Stimulated activated naive CD8-positive, alpha-beta T cell treated with anti-CD3 and anti-CD28 coated beads, Interleukin-15, Interleukin-2, amounts not matched to agents 100 U/mL and 50 U/mL, for 24 hours (primary cell): ENCODE measurements at places on chromosomes 2 and 18.
A peak's percentile ranks its signal among the peaks of the same experiment; 100 is the strongest.

- DNase-seq, result no peak
Observed at GRCh38 chr2:223549215-223549614, 52.9 kb downstream of the SCG2 start.

GRCh38 chr2:69429491-69430183, 7.6 kb downstream of the NFU1 start:
- DNase-seq, result no peak

DNA sequence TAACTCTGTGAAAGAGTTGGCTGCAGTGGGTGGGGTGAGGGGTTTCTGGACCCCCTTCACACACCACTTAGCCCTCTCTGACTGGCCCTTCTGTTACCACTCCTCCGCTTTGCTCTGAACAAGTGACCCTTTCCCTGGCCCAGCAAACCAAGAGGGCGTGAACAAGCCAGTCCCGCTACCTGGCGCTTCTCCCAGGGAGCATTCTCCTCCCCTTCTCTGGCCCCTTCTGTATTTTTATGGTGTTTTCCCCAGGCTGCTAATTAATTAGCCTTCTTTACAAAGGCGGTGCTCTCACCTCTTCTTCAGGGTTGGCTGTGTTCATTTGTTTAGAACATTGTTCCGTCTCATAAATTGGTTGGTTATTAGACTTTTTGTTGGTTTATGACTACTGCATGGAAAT, 180.1 kb downstream of the MGAT5 start:
- no peak for DNase-seq

DNA sequence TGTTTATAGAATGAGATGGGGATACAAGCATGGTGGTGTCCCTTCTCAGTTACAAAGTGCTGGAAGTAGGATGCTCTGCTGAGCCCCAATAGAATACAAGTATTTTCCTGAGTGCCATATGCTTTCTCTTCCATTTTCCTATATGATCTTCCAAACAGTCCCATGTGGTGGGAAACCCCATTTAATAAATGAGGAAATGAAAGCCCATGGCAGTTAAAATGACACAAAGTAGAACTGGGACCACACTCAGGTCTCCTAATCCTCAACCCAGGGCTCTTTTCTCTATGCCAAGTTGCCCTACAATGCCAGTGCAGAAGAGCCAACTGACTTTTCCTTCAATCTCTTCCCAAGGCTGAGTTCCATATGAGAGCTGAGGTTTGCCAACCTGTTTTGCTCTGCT, 210.2 kb upstream of the FBXO11 start:
- DNase-seq, result no peak

DNA sequence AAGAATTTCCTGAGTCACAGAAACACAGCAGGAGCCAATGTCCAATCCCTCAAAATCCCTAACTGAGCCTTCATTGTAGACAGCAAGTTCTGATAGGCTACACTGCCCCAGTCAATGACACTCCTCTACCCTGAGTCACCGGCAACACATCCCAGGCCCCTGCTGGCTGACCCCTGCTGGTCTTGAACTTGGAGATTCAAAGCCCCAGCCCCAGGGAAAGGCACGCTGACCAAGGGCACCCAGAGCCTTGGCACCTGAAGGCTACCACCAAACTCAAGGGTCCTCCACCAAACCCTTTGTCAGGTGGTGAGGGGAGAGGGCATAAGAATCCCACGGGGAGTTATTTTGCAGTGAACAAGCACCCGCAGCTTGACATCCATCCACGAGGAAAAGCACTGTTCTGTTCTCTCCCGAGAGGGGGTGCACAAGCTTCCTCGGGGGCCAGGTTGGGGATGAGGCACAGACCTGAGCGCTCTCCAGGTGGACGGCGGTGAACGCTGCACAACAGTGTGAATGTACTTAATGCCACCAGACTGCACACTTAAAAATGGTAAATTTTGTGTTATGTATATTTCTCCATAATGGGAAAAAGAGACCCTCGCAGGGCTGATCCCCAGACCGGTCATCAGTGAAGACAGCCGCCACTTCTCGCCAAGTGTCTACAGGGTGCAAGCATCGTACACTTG, 46.9 kb downstream of the TFCP2L1 start:
- no peak for DNase-seq

GRCh38 chr2:113116100-113116958, 11.1 kb upstream of the IL1RN start:
- peak; percentile 32 for DNase-seq

- DNase-seq, result no peak
Observed at GRCh38 chr2:62192811-62193210, 3.1 kb upstream of the B3GNT2 start.

DNA sequence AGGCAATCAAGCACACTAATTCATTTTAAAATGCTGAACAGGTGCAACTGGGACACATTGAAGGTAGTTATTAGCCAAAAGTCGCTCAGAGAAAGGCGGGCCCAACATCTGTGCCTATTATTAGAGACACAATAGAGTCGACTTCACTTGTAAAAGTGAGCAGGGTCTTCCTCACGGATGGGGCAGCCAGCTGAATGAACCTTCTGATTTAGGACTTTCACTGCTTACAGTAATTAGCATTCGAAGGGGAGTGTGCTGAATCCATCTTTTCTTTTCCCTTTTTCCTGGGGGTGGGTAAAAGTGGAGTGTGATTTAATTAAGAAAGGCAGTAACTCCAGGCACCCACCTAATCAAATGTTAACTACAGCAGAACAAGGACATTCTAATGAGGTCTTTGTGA, 677.7 kb downstream of the DCDC2C start:
- no peak for DNase-seq
